ENCODE measurements at places on chromosomes 5 and 9.
A peak's percentile ranks its signal among the peaks of the same experiment; 100 is the strongest.

- DNase-seq = no peak
These were observed 16.2 kb downstream of the PRLR start for GRCh38 chr5:35214051-35214450.

DNA sequence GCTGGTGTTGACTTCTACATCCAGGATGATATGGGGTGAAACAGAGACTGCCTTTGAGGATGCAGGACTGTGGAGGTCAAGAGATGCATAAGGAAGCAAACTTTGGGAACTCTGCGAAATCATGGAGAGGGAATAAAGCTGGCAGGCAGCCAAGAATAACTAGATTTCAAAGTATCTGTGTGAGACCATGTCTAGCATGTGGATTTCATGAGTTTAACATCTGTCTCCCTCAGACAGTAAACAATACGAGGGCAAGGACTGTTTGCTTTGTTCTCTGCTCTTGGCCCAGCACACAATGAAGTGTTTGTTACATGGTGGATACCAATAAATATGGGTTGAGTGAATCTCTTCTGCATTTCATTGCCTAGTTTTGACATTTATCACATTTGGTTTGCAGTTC, 71.3 kb downstream of the RASEF start:
- DNase-seq = no peak

DNA sequence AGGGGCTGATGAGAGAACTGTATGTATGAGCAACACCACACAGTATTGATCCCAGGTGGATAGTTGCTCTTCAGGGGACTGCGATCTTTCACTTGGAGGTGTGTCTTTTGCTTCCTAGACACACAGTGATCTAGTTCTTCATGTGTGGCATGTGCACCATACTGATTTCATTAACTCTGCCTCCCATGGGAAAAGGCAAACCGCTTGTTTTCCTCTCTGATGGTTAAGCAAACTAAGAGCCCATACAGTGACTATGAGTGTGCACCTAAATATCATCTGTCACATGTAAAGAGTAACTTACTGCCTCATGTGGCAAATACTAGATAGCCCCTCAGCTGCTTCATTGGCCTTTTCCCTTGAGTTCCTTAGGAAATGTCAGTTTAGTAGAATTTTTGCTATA, 147.3 kb downstream of the TLE4 start:
- DNase-seq = no peak

- DNase-seq = no peak
These were observed 159.2 kb upstream of the PLPPR1 start for GRCh38 chr9:100869326-100869725.

GRCh38 chr9:95552814-95553546, 36.2 kb upstream of the PTCH1 start:
- peak; percentile 40 for DNase-seq

- DNase-seq = no peak
These were observed 202.4 kb downstream of the MAPKAP1 start for GRCh38 chr9:125504616-125505015.

GRCh38 chr5:23136958-23137357, 283.8 kb upstream of the CDH12 start:
- DNase-seq = no peak

DNA sequence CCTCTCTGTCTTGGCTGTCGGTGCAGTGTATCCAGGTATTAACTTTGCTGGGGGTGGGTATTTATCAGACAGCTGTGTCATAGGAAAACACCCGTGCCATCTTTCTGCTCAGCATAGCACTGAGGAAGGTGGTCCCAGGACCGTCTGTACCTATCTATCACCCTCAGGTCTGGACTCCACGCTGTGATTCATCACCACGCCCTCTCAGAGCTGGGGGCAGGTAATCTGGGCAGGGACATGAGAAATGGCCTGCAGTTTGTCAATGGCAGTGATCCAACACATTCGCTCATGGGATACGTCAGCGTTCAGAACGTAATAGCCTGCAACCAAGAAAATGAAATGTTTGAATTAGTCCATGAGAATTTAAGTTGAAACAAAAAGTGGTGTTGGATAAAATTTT, 151.6 kb upstream of the MAP1B start:
- no peak for DNase-seq

DNA sequence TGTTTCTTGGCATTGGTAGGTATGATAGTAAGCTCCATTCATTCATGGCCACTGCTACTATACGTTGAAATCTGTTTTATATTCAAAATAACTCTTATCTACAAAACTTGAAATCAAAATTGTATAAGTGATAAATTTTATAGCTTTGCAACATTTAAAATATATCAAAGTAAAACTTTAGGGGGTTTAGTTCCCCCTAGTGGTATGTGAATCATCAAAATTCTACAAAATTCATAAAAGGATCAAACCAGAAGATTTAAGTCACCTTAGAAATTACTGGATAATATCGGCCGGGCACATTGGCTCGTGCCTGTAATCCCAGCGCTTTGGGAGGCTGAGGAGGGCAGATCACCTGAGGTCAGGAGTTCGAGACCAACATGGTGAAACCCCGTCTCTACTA, 243.0 kb upstream of the CDH18 start:
- no peak for DNase-seq
